ENCODE measurements at places on chromosomes 11 and 22.

DNA sequence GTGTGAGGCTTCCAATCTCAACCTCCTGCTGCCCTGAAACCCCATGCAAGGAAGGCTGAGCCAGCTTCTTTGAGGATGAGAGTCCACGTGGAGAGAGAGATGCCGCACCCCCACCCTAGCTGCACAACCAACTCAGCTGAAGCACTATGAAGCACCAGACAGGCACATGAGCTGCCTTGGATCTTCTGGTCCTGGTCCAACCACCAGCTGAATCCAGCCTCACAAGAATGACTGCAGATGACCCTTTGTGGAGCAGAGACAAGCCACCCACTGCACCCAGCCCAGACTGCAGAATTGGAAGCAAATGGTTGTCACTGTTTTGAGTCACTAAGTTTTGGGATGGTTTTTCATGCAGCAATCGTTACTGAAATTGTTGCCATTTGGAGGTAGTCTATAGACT, 149.6 kb upstream of the SYT13 start:
- no peak for DNase-seq

DNA sequence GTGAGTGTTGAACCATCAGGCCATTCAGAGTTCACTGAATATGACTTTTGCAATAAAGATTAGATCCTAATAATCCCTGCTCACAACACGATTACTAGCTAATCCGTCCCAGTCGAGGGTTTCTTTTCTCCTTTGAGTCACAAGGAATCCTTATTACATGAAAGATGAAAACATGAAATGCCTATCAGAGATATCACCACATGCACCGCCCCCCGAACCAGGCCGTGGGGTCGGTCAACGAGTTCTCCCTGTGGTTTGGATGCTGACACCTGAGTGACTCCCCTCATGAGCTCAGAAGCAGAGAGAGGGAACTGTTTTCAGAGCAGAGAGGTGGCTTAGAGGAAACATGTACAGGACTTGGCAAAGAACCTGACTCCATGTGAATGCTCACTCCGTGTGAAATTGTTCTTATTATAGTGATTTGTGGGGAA, 263.3 kb downstream of the ETS1 start:
- no peak for DNase-seq

DNA sequence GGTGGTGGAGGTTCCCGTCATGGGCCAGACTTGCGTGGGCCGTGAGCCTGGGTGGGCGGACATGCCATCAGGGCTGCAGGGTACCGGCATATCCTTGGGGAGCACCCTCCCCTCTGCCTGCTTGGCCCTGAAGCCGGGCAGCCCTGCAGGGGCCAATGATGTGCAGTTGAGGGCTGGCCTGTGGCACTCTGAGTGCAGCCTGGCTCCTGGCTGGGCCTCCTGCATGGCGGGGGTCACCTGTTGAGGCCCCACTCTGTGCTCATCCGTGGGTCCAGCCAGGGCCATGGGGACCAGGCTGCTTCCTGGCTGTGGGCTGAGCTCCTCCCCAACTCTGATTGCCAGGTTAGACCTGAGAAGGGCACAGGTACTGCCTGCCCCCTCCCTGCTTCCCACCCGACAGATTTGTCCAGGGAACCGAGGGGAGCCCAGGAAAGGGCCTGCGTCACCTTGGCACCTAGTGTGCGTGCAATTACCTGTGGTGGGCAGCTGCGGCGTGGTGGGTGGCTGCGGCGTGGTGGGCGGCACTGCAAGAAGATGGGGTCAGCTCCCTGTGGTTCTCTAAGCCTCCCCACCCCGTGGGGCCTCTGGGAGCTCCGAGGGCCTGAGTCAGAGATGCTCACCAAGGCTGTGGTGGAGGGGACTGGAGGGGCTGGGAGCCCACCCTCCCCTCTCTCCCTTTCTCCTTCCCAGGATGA, 16.2 kb downstream of the MUC6 start:
- DNase-seq: no peak

- no peak for DNase-seq
These were observed 19.0 kb downstream of the RNH1 start for GRCh38 chr11:488062-488461.

DNA sequence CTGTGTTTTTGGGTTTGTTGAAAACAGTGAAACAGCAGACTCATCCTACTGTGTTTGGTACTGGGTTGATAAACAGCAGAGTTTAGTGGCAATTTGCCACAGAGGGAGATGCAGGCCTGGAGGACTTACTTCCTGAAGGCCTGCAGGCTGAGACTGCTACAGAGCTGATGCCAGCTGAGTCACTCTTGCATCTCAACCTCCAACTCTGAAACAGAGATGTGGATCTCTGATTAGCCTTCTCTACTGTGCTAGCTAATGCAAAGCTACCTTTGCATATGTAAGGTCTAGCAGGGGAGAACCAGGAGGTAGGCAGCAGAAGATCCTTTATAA, 14.3 kb downstream of the ATP5MG start:
- peak; percentile 50 for DNase-seq
